ENCODE measurements at places on chromosomes 12 and 14.
A peak's percentile ranks its signal among the peaks of the same experiment; 100 is the strongest.

DNA sequence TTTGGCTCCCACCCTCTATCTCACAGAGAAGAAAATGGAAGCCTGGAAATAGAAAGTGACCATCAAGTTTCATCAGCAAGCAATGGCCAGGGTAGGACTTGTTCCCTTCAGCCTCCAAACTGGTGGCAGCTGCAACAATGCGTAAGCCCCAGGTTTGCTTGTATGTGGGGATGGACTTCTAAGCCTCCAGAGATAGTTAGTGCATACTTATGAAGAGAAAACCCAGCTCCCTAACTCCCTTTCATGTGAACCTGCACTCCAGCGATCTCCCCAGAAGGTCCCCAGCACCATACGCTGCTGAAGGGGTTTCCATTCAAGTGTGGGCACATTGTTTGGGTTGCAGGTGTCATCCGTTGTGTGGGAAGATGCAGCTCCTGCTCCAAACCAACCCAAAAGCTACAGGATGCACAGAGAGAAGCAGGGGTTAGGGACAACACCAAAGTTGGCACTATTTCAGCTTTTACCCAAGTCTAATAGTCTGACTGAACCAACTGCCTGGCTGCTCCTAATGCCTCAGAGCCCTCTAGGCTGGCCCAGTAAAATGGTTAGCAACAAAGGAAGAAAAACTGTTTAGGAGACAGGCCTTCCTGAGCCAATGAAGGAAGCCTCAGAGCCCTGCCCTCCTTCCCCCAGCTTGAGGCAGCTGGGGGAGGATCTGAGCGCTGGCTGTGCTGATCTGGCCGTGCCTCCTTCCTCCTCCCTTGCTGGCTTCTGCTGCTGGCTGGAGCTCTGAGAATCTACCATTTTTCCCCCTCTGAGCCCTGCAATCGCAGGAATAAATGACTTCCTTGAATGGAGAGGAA is 12.3 kb downstream of the ZFP36L1 start:
- DNase-seq = no peak

- no peak for DNase-seq
Measured at GRCh38 chr14:62081012-62081612, 318.9 kb downstream of the SNAPC1 start.

- DNase-seq = no peak
Measured at GRCh38 chr14:71863766-71864165, 68.5 kb upstream of the RGS6 start.

DNA sequence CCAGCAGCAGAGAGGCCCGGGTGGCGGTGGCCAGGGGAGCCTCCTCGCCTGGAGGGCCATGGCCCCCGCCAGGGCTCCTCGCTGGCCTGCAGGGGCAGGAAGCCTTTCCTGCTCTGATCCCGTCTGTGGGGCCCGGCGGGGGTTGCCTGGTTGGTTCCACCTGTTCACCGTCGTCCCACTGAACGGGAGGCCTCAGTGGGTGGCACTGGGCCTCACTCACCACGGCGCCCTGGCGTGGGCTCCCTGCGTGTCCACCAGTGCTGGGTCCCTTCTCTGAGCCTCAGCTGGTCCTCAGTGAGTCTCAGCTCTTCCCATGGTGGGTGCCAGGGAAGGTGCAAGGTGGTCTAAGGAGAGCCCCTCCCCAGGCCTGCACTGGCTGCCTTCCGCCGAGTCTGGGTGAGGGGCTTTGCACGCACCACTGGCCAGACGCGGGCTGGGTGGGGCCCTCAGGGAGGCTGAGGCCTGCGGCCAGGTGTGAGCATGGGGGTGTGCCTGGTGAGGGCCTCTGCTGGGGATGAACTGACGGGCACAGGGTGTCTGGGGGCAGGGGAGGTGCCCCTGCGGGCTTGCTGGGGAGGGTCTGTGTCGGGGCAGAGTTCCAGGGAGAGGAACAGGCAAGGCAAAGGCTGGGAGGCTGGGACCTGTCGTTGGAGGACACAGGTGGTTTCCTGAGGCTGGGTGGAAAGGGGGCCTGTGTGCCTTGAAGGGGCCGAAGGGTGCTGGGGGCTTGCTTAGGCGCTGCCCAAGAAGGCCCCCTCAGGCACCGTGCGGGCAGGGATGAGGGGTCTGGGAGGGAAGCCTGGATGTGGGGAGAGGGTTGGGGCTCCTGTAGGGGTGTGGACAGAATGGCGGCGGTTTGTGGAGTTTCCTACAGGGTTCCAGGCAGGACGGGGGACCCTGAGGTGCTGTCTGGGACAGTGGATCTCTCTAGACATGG is 339.8 kb downstream of the TMEM121 start:
- DNase-seq = no peak

DNA sequence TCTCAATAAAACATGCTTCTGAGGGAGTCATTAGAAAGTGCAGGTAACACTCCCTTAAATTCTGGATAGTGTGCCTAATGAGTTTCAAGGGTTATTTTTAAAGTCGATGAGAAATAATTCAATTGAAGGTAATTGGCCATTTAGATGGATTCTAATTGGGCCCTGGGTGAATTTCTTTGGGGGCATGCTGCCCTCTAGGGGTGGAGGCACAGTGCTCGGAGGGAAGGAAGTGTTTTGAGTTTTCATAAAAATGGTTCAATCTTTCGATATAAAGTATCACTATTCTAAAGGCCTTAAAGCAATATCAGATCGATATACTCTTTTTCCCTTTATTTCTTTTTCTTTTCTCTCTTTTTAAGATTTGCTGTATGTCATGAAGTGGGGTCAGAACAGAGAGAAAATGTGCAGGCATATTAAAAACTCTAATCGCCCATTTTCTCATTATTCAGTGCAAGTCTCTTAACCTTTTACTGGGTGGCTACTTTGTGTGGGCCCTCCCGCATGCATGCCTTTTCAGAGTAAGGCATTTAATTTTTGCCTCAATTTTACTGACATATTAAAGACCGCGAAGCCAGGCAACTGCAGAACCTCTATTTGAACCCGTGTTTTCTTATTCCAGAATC is 25.5 kb downstream of the NKX2-8 start:
- no peak for DNase-seq

DNA sequence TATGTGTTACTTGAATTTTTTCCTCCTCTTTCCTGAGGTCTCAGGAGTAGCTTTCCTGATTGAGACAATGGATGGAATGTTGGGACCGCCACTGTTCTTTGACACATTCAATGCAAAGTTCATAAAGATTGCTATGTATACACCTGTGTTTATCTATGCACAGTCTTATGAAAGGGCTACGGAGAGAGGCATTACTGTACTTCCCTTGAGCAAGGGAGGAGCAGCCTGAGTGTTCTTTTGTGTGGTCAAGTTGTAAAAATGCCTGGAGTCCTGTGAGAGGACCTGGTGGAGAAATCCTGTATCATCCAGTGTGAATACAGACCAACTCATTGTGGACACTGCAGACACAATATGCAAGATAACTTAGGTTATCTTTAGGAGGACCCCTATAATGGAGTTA is 1.2 kb downstream of the SRGAP1 start:
- no peak for DNase-seq

GRCh38 chr12:83613586-83614110 is 926.9 kb downstream of the TMTC2 start:
- DNase-seq = no peak

- no peak for DNase-seq
Measured at GRCh38 chr12:97907504-97907903, 444.9 kb downstream of the RMST start.

- DNase-seq = no peak
Measured at GRCh38 chr12:101277443-101277842, 2.5 kb upstream of the UTP20 start.

DNA sequence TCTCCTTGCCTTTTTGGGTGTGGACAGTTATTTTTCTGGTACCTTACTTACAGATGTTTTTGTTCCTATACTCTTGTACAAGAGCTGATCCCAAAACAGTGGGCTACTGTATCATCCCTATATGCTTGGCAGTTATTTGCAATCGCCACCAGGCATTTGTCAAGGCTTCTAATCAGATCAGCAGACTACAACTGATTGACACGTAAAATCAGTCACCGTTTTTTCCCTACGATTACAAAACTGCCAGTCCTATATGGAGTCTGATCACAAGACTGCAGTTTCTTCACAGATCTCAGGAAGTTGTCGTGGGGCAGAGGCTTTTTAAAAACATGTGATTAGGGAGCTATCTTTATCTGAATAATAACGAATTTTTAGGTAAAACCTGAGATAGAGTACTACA is 1.3 kb downstream of the LYSET start:
- DNase-seq = no peak

- no peak for DNase-seq
Measured at GRCh38 chr12:26692407-26692806, 140.6 kb downstream of the ITPR2 start.

- no peak for DNase-seq
Measured at GRCh38 chr12:67290378-67290777, 21.2 kb downstream of the CAND1 start.

- DNase-seq = no peak
Measured at GRCh38 chr12:109156586-109156985, 40.2 kb downstream of the ACACB start.

DNA sequence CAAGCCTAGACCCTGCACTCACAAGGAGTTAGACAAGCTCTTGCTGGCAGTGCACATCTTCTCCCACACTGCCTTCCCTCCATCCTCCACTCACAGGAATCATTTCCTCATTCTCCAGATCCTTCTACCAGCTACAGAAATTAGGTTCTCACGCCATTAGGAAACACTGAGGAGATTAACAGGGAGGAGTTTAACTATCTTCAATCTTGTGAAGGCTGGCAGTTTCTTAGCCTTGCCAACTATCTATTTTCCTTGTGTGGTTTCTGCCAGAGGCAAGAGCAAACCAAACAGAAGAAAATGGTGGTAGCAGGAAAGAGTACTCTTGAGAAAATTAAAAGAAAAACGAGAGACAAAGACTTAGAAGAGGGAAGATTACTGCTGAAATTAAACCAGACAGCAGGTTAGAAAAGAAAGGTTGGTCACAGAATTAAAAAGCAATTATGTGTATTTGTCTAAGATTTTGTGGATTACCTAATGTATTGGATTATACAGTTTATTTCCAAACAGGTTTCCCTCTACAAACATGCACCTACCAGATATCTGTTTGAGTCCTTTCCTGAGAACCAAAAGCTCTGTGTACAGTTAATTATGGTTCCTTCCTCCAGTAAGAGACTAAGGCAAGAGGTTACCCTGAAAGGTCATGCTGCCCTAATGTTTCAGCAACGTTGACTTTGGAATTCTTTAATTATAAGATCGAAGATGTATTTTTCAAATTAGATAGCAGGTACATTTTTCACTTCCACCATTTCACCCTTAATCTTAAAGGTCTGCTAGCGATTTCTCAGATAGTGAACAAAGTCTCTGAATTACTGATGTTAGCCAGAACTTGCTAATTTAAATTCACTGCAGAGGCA is 5.0 kb downstream of the RERG start:
- DNase-seq = no peak

DNA sequence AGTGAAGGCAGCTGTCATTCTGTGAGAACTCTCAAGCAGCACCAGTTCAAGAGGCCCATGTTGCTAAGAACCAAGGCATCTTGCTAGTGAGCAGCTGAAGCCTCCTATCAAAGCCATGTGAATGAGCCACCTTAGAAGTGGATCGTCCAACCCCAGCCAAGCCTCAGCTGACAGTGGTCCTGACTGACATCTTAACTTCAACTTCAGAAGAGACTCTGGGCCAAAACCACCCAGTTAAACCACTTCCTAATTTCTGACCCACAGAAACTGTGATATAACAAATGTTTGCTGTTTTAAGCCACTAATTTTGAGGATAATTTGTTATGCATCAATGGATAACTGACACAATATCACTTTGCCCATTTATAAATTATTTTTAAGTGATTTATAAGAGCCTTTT is 256.0 kb downstream of the RPAP3 start:
- no peak for DNase-seq

DNA sequence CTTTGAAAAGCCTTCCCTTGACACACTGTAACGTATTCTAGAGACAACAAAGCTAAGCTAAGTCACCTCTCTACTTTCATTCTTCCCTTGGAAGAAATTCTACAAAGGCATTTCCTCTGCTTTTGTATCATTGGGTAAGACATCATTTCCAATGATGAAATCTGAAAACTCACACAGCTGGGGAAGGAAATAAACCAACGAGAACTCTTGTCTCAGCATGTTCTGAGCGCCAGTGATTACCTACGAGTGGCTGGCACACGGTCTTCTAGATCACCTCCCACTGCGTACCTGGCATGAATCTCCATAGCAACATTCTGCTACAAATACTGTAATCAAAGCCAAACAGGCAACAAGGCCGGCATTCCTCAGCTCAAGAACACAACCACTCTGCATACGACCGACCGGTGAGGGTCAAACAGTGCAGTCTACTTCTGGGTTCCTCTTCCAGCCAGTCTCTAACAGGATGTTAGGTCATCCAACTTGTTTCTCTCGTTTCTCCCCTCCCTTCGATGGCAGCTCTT is 7.6 kb downstream of the VPS37B start:
- peak; percentile 23 for DNase-seq

GRCh38 chr12:79454338-79454843 is 236.4 kb downstream of the PAWR start:
- no peak for DNase-seq

GRCh38 chr14:97777622-97778355 is 980.6 kb downstream of the VRK1 start:
- DNase-seq = no peak

GRCh38 chr12:12033824-12034223 is 36.9 kb upstream of the BCL2L14 start:
- DNase-seq = no peak

DNA sequence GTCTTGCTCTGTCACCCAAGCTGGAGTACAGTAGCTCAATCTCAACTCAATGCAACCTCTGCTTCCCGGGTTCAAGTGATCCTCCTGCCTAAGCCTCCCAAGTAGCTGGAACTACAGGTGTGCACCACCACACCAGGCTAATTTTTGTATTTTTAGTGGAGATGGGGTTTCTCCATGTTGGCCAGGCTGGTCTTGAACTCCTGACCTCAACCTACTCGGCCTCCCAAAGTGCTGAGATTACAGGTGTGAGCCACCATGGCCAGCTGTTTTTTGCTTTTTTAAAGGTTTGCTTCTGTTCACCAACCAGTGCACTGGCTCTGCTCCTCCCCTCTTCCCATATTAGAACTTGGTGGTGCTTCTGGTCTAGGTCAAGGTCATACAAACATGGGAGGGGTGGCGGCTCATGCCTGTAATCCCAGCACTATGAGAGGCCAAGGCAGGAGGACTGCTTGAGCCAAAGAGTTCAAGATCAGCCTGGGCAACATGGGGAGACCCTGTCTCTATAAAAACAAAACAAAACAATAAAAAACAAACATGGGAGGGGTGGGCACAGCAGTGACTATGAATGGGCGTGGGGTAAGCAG is 20.4 kb upstream of the PAPOLA start:
- no peak for DNase-seq

DNA sequence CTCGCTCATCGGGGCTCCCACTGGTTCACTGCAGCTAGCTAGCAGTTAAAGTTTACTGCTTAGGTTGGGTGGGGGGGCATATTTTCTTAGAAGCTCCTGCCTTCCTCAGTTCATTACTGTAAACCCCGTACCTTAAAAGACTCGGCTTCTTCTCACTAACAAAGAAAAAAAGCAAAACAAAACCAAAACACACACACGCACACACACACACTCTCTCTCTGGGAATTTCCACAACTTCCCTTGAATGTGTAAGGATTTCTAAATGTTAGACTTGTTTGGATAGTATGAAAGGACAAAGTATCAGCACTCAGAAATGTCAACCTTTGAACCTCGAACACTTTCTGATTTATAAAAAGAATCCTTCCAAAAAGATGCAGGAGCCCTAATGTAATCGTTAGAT is 927 bp downstream of the PTHLH start:
- DNase-seq = no peak

- no peak for DNase-seq
Measured at GRCh38 chr14:41973178-41973577, 366.5 kb downstream of the LRFN5 start.

GRCh38 chr12:92244036-92244435 is 98.4 kb upstream of the BTG1 start:
- no peak for DNase-seq

GRCh38 chr12:96948782-96949181 is 41.7 kb downstream of the NEDD1 start:
- DNase-seq = no peak

All from activated CD4-positive, CD25-positive, alpha-beta regulatory T cell treated with anti-CD3 and anti-CD28 coated beads, Interleukin-2, amount 50 U/mL, for 16 hours (primary cell).